ENCODE measurements at places on chromosomes 4 and X.

GRCh38 chrX:7993873-7994272 is 66.7 kb upstream of the PNPLA4 start:
- no peak for DNase-seq

- no peak for DNase-seq
These were observed 55.2 kb downstream of the LGI2 start for GRCh38 chr4:24975510-24975909.

GRCh38 chr4:38911257-38911656 is 43.7 kb downstream of the FAM114A1 start:
- DNase-seq, result no peak

DNA sequence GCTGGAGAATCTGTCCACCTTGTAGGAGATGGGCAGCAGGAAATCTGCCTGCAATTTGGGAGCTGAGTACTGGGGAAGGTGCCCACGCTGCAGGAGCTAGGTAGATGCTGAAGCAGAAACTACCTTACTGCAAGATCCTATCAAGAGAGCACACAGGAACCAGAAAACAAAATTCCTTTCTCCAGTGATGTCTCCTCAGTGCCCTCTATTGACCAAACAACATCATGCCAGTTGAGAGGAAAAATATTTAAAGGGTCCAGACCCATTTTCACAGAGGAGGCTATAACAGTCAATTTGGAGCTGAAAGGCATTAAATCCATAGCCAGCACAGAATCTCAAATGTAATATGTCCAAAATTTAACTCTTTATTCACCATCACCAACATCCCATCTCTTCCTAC is 406.8 kb downstream of the SLITRK2 start:
- no peak for DNase-seq

GRCh38 chrX:17580539-17581152 is 156.6 kb upstream of the SCML1 start:
- peak; percentile 71 for DNase-seq

DNA sequence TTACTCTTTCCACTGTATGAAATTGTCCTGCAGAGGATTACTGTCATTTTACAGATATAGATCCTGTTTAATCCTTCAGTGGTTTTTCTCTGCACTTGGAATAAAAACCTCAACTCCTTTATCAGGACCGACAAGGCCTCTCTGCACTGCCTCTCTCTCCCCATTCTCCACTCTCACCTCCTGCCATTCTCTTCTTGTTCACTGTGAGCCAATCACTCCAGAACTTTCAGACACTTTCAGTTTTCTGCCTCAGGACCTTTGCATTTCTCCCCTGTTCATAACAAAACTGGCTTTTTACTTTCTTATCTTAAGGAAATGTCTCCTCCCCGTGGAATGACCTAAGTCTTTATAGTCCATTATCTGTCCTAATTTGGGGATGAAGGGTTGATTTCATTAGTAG is 137.3 kb downstream of the ELOVL6 start:
- DNase-seq, result no peak

- no peak for DNase-seq
These were observed 233.6 kb upstream of the RPS6KA3 start for GRCh38 chrX:20500171-20500865.

DNA sequence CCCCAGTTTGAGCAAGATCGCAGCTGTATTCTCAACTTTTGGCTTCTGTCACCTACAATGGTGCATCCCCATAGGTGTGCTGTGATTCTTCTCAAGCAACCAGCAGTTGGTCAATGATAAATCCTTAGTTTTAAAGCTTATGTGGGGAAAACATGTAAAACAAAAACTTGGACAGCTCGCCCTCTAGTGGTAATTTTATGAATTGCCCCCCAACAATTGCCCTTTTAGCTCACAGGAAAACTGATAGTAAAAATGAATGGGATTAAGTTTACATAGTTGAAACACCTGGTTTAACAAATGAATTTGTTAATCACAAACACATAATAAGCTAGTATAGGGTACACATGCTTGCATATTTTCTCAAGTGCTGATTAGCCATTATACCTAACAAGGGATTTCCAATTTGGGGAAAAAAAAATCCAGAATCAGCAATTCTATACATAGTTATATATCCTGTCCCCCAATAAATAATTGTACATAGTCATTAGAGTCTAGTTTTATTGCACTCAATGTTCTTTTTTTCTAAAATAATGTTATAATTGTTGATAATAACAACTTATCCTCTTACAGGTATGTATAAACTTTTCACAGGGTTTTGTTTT is 30.1 kb downstream of the TEX13A start:
- no peak for DNase-seq

- DNase-seq, result peak; percentile 57
These were observed 71.6 kb upstream of the LEF1 start for GRCh38 chr4:108240366-108240765.

- DNase-seq, result no peak
These were observed 9.6 kb downstream of the ZAR1 start for GRCh38 chr4:48499551-48500066.

- no peak for DNase-seq
These were observed 133.1 kb downstream of the DMD start for GRCh38 chrX:33078273-33078672.

GRCh38 chr4:128322311-128322710 is 34.7 kb upstream of the PGRMC2 start:
- no peak for DNase-seq

DNA sequence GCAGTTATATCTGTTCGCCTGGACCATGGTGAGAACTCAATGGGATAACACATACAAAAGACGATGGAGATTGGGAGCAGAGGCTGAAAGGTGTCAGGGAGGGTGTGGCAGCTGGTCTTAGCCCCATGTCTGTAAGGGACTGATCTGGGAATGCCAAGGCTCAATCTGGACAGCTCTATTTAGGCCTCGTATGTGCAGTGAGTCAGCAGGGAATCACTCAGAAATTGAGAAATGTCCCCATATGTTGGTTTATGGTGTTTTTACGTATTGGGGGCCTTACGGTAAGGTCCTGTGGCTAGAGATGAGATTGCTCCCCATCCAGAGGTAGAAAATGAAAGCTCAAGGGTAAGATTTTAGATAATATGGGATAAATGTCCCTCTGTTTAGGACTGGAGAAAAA is 71.4 kb upstream of the TTC29 start:
- no peak for DNase-seq

- no peak for DNase-seq
These were observed 39.9 kb upstream of the AFAP1 start for GRCh38 chr4:7979652-7979968.

All from stromal cell of bone marrow (primary cell).